Muscle of leg (tissue), 16 donors: ENCODE measurements at places on chromosomes 11 and 22.
A peak's percentile ranks its signal among the peaks of the same experiment; 100 is the strongest.

GRCh38 chr22:28348613-28349609, 330.7 kb downstream of the TTC28 start:
- peaks cover 2% of the 10 kb centered on the region for H3K4me1 ChIP-seq
- DNase-seq = peak; percentile 40
- H3K27me3 ChIP-seq = no peaks in the 10 kb centered on the region
- H3K36me3 ChIP-seq = no peaks in the 10 kb centered on the region

- H3K4me3 ChIP-seq = no peak overlapping the region
- no peaks in the 10 kb centered on the region for H3K27me3 ChIP-seq
- peaks cover 74% of the 10 kb centered on the region for H3K36me3 ChIP-seq
- peaks cover 49% of the 10 kb centered on the region for H3K4me1 ChIP-seq
- DNase-seq = peak; percentile 25
- H3K27ac ChIP-seq = peak overlapping the region; percentile 51
These were observed 15.4 kb downstream of the GGA1 start for GRCh38 chr22:37624017-37624365.

GRCh38 chr11:35792148-35792845, 129.7 kb downstream of the TRIM44 start:
- no peak overlapping the region for H3K4me3 ChIP-seq
- H3K36me3 ChIP-seq = no peaks in the 10 kb centered on the region
- no peaks in the 10 kb centered on the region for H3K27me3 ChIP-seq
- no peak overlapping the region for H3K27ac ChIP-seq
- H3K4me1 ChIP-seq = peaks cover 9% of the 10 kb centered on the region
- DNase-seq = peak; percentile 52

GRCh38 chr11:993632-994167, 42.8 kb downstream of the MUC6 start:
- no peak overlapping the region for H3K4me3 ChIP-seq
- H3K27ac ChIP-seq = no peak overlapping the region
- H3K36me3 ChIP-seq = peaks cover 67% of the 10 kb centered on the region
- no peaks in the 10 kb centered on the region for H3K27me3 ChIP-seq
- no peak for DNase-seq
- no peaks in the 10 kb centered on the region for H3K4me1 ChIP-seq

DNA sequence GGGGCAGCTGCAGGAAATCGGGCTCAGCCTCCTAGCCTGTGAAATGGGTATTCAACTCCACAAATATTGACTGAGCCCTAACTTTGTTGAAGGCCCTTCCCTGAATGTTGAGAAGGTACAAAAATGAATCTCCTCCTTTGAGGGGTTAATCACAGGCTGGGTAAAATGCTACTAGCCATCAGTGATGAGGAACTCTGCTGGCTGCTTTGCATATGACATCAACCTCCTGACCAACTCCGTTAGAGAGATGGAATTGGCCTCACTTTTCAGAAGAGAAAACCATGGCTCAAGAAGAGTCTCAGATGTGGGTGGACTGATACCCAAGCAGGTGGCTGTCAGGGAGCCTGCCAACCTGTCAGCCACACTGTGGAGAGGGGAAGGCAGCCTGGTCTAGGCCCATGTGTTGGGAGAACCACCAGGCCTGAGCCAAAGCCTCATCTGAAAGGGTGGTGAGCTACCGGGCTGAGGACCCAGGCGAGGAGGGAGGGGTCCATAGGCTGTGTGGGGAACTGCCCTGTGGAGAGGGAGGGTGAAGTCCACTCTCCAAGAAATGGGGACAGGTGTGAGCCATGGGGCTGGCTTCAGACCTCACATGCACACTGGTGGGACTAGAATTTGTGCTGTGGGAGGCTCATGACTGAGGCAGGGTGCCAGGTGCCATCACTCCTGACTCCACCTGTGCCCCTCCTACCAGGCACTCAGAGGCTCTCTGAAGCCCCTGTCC, 11.8 kb downstream of the CDCA5 start:
- no peaks in the 10 kb centered on the region for H3K4me1 ChIP-seq
- no peak overlapping the region for H3K4me3 ChIP-seq
- H3K36me3 ChIP-seq = peaks cover 6% of the 10 kb centered on the region

DNA sequence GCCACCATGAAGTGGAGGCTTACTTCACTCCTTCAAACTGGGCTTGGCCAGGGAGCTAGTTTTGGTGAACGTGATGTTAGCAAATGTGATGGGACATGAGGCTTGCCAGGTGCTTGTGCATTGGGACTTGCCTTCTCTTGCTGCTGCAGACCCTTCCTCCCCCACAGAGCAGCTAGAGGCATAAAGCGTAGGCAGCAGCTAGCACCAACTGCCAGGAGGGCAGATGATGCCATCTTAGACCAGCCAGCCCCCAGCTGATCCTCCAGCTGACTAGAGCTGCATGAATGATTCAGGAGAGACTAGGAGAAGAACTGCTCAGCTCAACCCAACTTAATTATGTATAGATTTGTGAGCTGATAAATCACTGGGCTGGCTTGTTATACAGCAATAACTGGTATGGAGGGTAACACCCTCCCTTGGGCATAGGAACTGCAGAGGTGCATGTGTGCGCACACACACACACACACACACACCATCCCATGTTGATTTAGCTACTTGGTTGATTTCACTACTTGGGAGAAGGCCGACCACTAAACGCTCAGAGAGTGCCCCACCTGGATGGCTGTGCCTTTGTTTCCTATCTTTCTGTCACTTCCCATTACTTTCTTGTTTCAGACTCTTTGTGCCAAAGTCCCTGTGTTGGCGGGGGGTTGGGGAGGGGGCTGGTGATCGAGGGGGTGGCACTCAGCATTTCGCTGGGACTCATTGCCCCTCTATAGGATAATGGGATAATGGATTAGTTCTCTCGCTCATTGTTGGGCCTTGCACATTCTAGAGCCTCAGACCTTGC, 202.8 kb downstream of the ADAMTS15 start:
- no peak overlapping the region for H3K4me3 ChIP-seq
- H3K27me3 ChIP-seq = no peaks in the 10 kb centered on the region
- no peaks in the 10 kb centered on the region for H3K36me3 ChIP-seq

DNA sequence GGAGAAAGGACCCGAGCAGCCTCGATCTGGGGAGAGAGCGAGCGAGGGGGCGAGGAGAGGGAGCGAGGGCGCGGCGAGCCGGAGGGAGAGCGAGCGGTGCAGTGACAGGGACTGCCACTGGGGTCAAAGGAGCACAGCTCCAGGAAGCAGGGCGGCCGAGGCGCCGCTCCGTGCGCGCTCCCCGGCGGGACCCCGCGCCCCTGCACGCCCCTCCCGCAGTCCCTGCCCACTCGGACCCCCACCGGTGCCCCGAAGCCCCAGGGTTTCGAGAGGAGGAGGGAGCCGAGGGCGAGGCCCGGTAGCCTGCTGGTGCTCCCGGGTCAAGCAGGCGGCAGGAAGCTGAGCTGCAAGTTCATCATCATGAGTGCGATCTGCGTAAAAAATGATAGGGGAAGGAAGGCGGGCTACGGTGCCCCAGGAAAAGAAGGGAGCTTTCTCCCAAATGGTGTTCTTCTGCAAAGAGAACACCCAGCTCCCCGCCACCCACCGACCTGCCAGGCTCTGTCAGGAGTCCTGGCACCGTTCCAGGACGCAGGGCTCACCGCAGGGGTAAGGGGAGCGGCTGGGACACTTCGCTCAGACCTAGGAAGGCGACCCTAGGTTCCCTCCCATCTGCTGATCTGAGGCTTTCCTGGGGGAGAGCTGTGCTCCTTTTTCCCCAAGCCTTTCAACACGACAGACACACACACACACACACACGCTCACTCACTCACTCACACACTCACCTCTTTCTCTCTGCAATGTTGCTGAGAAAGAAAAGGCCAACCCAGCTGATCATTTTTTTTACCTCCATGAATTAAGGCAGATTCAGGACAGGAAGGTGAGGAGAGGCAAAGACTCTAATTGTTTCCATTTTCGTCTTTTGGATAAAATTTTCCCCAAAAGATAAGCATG, at the start of gene MPPED2:
Gene MPPED2, minus strand, starts transcription at position 103 of the 894 bp plus-strand sequence. CDS start 5,980 bp downstream, outside the sequence.
- H3K27me3 ChIP-seq = peaks cover 24% of the 10 kb centered on the region
- H3K36me3 ChIP-seq = no peaks in the 10 kb centered on the region
- H3K4me1 ChIP-seq = peaks cover 19% of the 10 kb centered on the region
- H3K4me3 ChIP-seq = peak within 1 kb of the TSS; percentile 81

DNA sequence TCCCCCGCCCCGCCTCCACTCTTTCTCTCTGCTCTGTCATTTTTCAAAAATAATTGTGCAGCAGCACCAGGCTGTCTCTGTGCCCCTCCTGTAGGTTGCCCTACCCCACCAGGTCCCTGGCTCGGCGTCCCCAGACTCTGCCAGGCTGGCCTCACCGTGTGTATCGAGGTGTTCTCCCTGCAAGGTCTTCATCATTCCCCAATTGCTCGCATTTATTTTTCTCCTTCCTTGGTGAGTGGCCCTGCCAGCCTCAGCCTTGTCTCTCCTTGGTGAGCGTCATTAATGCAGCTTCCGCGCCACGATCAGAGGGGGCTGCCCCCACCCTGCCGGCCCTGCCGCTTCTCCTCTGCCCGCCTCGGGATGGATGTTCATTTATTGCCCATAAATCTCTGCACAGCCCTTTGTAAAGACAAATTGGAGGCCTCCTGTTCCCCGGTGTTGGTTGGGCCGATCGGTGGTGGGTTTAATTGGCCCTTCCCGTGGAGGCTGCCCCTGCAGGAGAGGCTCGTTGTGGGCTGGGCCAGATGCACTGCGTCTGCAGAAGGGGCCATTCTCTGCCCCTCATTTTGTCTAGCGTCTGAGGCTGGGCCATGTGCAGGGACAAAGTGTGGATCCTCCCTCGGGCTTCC, 33.2 kb downstream of the RTN4R start:
- no peaks in the 10 kb centered on the region for H3K36me3 ChIP-seq
- no peak for DNase-seq
- no peak overlapping the region for H3K27ac ChIP-seq
- H3K4me3 ChIP-seq = no peak overlapping the region
- H3K4me1 ChIP-seq = peaks cover 51% of the 10 kb centered on the region

- peaks cover 17% of the 10 kb centered on the region for H3K4me1 ChIP-seq
- DNase-seq = no peak
- no peaks in the 10 kb centered on the region for H3K36me3 ChIP-seq
These were observed 14.0 kb upstream of the MS4A10 start for GRCh38 chr11:60771146-60771545.

GRCh38 chr11:82823647-82824619, 76.3 kb downstream of the PRCP start:
- no peaks in the 10 kb centered on the region for H3K27me3 ChIP-seq
- H3K4me3 ChIP-seq = no peak overlapping the region
- no peak overlapping the region for H3K27ac ChIP-seq
- peak; percentile 59 for DNase-seq
- H3K36me3 ChIP-seq = no peaks in the 10 kb centered on the region

DNA sequence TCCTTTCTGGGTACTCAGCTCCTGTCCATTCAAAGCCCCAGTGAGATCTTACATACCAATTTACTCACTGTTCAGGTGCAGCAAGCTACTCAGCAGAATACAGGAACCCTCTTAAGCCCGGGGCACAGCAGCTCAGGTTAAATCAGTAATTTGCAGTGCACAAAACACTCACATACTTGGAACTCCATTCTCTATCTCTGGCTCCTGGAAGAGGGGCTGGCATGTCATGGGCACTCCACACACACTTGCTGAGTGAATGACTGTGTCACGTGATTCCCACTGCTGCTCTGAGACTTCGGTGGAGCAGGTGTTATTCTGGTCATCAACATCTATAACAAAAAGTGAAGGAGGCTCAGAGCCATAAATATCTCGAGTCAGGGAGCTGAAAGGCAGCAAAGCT, 157.3 kb upstream of the BDNF start:
- H3K4me1 ChIP-seq = no peaks in the 10 kb centered on the region
- H3K27me3 ChIP-seq = no peaks in the 10 kb centered on the region
- no peak for DNase-seq
- H3K27ac ChIP-seq = no peak overlapping the region

DNA sequence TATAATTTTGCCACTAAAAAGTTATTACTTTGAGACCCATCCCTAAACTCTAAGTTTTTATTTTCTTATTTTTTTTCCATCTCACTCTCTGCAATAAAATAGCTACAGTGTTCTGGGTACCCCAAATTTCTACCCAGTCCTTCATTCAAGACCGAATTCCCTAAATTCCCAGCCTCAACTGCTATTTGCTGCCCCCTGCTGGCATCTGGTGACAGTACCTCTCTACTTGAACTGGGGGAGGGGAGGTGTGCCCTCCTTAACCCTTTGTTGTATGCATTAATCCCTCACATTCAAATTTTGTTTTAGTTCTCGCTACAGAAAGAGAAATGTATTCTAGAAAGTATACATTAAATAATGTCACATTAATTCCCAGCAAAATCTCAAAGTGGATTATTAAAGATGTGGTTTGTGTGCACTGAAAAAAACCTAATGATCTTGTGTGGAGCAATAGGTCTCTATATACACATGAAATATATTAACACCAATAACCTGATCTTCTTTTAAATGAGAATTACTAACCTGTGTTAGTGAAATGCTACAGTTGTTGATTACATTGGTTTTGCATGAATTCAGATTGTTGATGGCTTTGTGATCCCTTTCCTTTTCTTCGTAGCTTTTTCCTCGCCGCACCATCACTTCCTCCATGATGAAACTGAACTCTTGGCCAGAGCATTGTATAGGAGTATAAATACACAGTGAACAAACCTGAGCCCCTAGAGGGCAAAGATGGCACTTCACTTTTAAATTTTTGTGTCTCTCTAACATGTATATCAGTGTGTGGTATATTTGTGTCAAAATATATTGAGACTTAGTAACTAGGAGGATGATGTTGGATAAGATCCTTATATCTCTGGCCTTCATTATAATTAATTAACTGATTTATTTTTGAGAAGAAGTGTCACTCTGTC, 590.0 kb downstream of the METTL15 start:
- H3K27ac ChIP-seq = no peak overlapping the region
- no peak overlapping the region for H3K4me3 ChIP-seq
- peak; percentile 53 for DNase-seq
- no peaks in the 10 kb centered on the region for H3K4me1 ChIP-seq
- no peaks in the 10 kb centered on the region for H3K27me3 ChIP-seq
- H3K36me3 ChIP-seq = no peaks in the 10 kb centered on the region

DNA sequence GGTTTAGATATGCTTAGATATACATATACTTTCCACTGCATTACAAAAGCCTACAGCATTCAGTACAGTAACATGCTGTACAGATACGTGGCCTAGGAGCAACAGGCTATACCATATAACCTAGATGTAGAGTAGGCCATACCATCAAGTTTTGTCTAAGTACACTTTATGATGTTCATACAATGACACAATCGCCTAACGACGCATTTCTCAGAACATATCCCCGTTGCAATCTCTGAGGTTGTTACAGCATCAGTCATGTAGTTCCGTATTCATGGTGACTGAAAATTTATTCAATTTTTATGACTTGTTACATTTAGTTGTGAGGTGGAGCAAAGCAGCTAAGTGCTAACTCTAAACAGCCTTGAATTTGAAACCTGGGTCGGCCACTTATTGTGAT, 6.7 kb downstream of the ZBTB44 start:
- H3K36me3 ChIP-seq = peaks cover 2% of the 10 kb centered on the region
- H3K4me3 ChIP-seq = no peak overlapping the region
- no peak overlapping the region for H3K27ac ChIP-seq
- H3K27me3 ChIP-seq = no peaks in the 10 kb centered on the region
- H3K4me1 ChIP-seq = no peaks in the 10 kb centered on the region

- no peaks in the 10 kb centered on the region for H3K36me3 ChIP-seq
- DNase-seq = no peak
- no peaks in the 10 kb centered on the region for H3K4me1 ChIP-seq
These were observed 440.0 kb downstream of the AASDHPPT start for GRCh38 chr11:106517426-106517825.

GRCh38 chr11:44138286-44138685, 42.8 kb downstream of the EXT2 start:
- H3K4me1 ChIP-seq = peaks cover 10% of the 10 kb centered on the region
- no peak overlapping the region for H3K4me3 ChIP-seq
- H3K36me3 ChIP-seq = no peaks in the 10 kb centered on the region
- DNase-seq = no peak
- no peaks in the 10 kb centered on the region for H3K27me3 ChIP-seq

- H3K4me1 ChIP-seq = peaks cover 29% of the 10 kb centered on the region
- DNase-seq = no peak
- no peaks in the 10 kb centered on the region for H3K27me3 ChIP-seq
These were observed 74.9 kb downstream of the PACSIN2 start for GRCh38 chr22:42939941-42940653.
